Skin of body (tissue), 3 donors: ENCODE measurements at places on chromosomes 11 and 22. TPM values are rescaled to one million over a fixed set of nuclear protein-coding genes. Genes with fewer than 3 reads are reported as not detected.

DNA sequence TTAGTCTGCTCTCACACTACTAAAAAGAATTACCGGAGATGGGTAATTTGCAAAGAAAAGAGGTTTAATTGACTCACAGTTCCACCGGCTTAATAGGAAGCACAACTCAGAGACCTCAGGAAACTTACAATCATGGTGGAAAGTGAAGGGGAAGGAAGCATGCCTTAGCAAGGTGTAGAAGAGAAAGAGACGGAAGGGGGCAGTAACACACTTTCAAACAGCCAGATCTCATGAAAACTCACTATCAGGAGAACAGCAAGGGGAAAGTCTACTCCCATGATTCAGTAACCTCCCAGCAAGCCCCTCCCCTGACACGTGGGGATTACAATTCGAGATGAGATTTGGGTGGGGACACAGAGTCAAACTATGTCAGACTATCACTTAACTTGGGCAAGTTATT lies 236.6 kb upstream of the ANO3 start:
- DNase-seq, result no peak

GRCh38 chr11:35135222-35135621 lies 3.7 kb upstream of the CD44 start:
- peak; percentile 72 for DNase-seq

The CSRP3 gene
- total RNA-seq, result 62.6 TPM

The RCOR2 gene
- 2.1 TPM for total RNA-seq

The MDK gene
- total RNA-seq, result 70.1 TPM

The IFITM10 gene
- total RNA-seq, result 0.99 TPM
